Gastroesophageal sphincter (tissue), 4 donors: ENCODE measurements at places on chromosomes 1 and 21. TPM values are rescaled to one million over a fixed set of nuclear protein-coding genes. Genes with fewer than 3 reads are reported as not detected.
A peak's percentile ranks its signal among the peaks of the same experiment; 100 is the strongest.

DNA sequence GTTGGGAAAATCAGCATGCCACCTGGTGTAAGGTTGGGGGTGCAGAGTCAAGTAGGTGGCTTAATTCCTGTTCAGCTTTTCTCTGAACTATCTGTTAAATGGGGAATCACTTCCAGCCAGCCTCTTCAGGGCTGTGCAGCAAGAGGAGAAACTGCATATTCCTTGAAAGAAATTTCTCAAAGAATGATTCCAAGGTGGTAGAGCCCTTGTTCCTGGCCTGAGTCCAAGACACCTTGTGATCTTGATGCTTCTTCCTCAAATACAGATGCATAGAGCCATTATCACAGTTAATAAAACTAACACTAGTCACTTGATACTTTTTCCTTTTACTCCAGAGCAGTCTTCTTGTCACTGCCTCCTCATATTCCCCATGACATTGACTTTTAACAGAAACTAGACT is 5.2 kb downstream of the TXLNA start:
- no peak for ATAC-seq

- ATAC-seq, result no peak
Measured at GRCh38 chr1:185087101-185087500, 41.7 kb downstream of the RNF2 start.

DNA sequence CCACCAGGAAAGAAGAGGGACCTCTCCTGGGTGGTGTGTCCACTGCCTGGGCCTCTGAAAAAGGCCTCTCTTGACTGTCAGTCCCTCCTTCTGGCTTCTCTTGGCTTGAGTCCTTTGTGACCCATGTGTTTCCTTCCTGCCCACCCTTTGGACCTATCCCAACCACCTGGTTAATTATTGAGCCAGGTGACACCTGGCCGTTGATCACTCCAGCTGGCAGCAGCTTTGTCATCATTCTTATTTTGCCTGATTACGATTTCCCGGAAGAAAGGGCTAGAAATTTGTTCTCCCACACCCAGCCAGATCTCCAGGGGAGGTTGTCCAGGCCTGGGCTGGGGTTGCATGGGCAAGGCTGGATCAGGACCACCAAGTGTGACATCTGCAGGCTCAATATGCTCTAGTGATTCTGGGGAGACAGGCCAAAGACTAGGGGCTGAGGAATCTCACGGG is 24.8 kb downstream of the CSF1 start:
- ATAC-seq, result no peak

LAD1 gene
- 24.1 TPM for total RNA-seq

DNA sequence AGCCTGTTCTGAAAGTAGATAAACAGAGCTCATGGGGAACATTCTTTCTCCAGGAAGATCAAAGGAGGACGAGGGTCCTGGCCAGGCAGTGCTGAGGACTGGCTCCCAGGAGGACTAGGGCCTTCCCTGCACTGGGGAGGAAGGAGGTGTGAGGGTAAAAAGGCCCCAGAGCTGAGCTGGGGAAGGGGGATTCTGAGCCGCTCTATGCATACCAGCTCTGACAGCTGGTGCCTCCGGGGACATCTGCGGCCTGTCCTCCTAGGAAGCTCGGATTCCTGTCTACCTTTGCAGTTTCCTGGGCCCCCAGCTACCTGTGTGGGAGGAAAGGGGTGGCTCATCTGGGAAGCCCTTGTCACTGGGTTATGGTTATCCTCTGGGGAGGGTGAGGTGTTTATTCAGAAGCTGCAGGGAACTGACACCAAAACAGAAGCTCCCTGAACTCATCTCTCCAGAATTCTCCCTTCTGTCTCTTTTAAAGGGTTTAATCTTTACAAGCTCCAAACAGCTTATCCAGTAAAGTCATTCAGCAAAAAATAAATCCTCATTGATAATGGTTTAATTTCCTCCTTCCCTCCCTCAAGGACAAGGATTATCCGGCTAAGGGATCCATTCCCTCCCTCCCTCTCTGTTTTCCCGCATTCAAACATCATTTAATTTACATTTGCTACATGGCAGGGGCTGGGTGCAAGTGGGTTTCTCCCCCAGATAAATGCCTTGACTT is 31.0 kb downstream of the NENF start:
- ATAC-seq, result no peak

OR2L5 gene
- total RNA-seq, result not detected

- ATAC-seq, result no peak
Measured at GRCh38 chr1:11169202-11169601, 20.0 kb upstream of the ANGPTL7 start.

GRCh38 chr1:190908246-190908645 is 430.6 kb upstream of the BRINP3 start:
- ATAC-seq, result no peak

TTC34 gene
- total RNA-seq, result 0.58 TPM

DNA sequence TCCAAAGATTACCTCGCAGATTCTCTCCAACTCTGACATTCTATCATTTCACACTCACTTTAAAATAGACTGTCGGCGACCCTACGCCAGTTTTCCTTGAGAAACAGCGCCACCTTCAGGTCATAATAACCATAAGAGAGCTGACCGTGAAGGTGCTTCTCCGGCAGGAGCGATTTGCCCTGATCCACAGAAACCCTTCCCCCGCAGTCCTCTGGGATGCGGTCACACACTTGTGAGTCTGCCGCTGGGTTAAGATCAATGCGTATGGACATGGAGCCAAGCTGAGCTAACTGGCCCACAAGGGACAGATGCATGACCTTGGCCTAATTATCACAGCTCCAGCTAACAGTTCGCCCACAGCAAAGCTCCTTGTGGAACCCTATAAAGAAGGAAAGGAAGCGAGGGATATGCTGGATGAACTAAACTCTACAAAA is 32.8 kb upstream of the IFNAR2 start:
- ATAC-seq, result peak; percentile 61

- ATAC-seq, result no peak
Measured at GRCh38 chr1:161182214-161182613, 4.9 kb upstream of the B4GALT3 start.

DNA sequence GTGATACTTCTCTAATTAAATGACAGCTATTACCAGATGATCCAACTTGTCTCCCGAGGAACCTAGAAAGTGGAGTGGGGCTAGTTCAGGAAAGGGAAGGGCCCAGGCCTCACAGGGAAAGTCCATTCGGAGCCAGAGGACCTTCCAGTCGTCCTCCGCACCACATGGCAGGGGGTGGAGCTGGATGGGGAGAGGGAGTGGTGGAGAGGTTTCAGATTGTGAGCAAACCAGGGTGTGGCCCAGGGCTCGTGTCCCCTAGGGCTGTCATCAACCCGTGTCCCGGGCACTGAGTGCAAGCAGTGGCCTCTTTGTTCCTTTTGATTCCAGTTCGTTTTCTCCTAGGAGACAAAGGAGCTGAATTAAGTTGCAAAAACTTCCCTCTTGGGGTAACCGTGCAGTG is 114.9 kb downstream of the HUNK start:
- ATAC-seq, result peak; percentile 37

DNA sequence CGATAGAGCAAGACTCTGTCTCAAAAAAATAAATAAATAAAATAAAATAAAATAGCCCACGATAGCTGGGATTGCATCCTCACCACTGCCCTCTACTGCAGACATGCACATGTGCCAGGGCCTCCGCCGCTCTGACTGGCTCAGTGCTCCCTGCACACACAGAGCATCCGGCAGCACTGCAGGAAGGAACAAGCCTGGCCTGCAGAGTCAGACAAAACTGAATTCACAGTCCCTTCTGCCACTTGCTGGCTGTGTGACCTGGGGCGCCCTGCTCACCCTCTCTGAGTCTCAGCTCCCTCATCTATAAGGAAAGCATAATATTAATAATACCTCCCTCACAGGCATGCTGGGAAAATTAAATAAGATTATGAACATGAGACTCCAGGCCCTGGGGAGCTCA is 35.4 kb downstream of the CSMD2 start:
- no peak for ATAC-seq

DNA sequence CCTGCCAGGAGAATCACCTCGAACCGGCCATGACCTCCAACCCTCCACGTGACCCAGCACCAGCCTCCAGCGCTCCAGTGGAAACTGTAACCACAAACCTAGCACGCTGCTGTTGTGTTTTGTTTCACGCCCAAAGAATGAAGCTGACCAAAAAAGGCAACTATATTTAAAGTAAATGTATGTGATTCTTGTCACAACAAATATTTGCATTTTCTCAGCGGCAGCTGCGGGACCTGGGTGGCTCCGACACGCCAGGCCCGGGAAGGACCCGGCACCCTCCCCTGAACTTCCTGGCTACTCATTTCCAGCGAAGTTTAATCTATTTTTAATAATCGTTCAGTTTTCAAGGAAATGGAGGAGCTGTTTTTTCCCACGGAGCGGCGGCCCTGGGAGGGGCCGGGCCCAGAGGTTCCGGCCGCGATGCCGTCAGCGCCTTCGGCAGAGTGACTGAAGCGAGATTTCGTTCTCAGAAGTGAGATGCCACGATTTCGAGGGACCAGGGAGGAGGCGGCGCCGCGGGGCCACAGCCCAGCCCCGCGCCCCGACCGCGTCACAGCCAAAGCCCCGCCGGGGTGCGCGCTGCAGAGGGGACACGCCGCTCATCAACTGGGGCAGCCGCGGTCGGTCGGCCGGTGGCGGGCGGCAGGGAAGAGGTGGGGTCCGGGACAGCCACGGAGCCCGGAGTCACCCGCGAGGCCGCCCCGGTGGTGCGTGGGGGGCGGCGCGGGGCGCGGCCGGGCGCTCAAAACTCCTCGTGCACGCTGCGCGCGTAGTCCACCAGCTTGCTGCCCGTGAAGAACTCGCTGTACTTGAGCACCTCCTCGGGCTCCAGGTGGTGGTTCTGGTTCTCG is 3.0 kb upstream of the TNFRSF4 start:
- no peak for ATAC-seq

DNA sequence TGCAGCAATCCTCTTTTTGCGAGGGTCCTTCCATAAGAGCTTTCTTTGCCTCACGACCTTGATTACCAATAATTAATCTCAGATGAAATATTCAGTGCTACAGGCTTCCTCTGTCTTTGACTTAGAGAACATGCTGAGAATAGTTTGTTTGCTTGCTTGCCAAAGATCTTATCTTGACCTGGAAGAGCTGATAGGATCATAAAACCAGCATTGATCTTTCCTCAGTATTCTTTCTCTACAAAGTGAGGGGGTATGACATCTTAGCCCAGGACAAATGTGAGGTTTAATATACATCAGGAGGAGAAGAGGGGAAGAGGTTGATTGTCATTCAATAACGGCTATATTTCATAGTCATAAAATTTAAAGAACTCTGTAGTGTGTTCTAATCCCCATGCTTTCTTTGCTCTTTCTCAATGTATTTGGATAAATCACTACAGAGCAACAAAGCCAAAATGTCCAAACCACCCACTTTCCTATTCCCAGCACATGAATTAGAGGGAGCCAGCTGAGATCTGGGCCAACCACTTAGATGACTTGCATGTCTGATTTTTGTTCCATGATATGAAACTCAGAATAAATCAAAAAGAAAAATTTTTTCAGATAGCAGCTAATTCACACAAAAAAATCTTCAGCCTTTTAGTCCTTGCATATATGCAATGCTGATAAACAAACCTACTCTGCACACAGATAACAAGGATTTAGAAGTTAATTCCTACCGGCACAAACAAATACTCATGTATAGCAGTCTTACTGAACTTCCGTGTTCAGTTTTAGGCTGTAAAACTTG is 50.5 kb upstream of the IPO9 start:
- ATAC-seq, result peak; percentile 71

- ATAC-seq, result no peak
Measured at GRCh38 chr1:229597877-229598276, 28.0 kb downstream of the TAF5L start.

GRCh38 chr21:46636181-46636512 is 673 bp downstream of the PRMT2 start:
- no peak for ATAC-seq

DNA sequence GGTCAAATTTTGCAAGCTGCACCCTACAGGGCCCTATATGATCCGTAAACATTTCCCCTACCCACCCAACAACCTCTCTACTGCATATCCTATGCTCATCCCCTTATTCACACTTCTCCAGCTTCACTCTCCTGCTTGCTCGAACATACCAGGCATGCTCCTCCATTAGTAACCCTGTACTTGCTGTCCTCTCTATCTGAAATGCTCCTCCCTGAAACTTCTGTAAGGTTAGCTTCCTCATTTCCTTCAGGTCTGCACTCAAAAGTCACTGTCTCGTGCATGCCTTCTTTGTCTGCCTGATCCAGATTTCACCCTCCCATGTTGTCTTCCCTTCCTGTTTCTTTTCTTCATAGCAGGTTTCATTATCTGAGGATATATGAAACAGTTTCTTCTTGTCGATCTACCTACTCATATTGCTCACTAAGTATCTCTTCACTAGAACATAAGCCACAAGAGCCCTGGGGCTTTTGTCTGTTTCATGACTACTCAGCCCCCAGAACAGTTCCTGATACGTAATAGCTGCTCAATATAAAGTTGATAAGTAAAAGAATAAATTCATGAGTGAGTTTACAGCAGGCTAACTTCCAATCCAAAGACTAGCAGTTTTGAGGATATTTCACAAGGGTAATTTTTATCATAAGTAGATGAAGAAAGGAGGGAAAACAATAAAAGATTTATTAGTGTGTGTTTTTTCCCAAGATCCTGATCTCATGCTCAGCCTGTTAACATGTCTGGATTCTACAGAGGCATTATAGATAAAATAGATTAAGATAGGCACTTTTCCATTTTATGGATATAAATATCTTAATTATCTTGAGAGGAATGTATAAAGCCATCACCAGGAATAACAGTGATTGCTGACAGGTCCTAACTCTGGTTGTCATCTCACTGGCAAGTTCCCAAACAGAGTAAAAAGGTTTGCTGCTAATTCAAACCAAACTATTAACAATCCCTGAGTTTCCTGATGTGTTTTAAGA is 392.5 kb upstream of the ESRRG start:
- no peak for ATAC-seq

DNA sequence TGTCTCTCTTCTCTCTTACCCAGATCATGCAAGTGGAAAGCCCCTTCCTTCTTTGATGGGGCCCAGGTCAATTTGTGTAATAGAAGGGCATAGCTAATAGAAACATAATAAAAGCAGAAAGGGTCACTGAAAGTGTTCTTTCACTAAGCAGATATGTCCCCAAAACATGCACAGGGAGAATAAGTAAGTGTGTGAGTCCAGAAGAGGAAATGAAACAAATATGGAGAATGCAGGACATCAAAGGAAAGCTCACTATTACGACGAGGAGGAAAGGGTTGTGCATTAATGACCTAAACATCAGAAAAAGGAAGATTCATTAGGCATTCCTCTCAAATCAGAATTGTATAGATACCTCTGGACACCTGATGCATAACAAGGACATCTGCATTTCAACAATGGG is 81.4 kb upstream of the SMYD2 start:
- ATAC-seq, result no peak

GRCh38 chr1:166700696-166701095 is 138.6 kb upstream of the POGK start:
- no peak for ATAC-seq

ITLN2 gene
- not detected for total RNA-seq

KCNA3 gene
- 0.67 TPM for total RNA-seq

NUAK2 gene
- total RNA-seq, result 0.96 TPM

DNA sequence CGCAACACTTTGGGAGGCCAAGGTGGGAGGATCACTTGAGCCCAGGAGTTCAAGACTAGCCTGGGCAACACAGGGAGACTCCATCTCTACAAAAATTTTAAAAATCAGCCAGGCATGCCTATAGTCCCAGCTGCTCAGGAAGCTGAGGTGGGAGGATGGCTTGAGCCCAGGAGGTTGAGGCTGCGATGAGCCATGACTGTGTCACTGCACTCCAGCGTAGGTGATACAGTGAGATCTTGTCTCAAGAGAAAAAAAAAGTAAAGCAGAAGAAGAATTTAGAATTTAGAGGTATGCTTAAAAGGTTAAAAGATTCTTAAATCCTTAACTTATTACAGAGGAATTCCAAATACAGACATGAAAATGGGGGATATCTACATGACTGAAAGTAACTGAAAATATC is 79.5 kb downstream of the SMYD3 start:
- ATAC-seq, result no peak
